ENCODE measurements at places on chromosomes 12 and 14.
A peak's percentile ranks its signal among the peaks of the same experiment; 100 is the strongest.

DNA sequence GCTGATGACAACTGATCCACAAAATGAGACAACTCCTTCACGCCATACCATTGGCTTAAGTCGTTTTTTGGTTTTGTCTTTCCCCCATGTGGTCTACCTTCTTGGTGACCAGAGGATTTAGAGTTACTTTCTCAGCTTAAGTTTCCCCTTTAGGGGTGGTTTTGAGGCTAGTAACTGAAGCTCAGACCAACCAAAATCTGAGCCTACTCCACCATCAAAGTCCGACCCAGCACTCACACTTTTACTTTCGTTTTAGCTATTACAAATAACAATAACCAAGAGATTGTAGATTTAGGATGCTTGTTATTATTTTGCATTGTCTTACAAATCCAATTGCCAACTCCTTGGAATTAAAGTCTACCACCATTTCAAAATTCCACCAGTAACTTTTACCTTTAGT lies 130.6 kb upstream of the MDM1 start:
- no peak for DNase-seq

DNA sequence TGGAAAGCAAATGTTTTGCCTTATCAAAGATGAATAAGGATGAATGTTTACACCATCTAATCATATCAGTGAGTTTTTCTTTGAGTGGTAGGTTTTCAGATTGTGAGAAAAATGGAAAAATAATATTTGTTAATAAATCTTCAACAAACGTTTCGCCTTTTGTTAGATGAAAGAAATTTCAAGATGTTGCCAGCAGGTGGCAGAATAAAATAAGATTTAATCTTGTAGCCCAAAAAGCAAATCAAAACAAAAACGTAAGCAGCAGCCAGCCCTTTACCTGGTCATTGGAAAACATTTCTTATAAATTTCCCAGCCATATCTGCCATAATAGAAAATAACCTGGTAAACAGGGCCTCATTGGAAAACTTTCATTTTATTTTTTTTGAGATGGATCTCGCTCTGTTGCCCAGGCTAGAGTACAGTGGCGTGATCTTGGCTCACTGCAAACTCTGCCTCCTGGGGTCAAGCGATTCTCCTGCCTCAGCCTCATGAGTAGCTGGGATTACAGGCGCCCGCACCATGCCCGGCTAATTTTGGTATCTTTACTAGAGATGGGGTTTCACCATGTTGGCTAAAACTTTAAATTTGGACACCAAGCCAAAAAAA lies 15.4 kb upstream of the TMEM120B start:
- DNase-seq = peak; percentile 38

DNA sequence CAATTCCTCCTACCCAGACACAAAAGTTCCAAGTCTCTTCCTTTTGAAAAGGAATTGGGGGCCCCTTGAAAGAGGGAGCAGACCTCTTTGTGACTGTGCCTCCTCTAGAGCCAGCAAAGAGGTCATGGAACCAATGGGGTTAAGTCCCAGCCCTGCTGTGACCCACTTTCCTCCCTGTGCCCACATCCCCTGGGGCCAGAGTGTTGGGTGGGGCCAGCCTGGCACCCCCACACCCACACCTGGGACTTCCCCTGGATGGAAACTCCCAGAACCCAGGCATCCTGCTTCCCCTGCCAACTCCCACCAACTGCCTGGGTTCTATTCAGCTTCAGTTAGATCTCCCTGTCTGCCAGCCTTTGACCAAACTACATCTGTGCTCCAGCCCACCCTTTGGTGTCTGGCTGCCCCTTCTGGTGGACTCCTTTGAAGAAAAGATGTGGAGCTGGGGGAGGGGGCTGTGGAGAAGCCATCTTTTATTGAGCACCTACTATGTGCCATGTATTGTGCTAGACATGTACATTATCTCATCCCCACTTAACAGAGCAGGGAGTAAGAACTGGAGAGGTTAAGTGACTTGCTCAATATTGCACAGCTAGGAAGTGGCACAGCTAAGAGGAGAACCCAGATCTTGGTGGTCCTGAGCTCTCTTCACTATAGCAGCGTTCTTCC lies 4.6 kb upstream of the RARG start:
- DNase-seq = peak; percentile 58

DNA sequence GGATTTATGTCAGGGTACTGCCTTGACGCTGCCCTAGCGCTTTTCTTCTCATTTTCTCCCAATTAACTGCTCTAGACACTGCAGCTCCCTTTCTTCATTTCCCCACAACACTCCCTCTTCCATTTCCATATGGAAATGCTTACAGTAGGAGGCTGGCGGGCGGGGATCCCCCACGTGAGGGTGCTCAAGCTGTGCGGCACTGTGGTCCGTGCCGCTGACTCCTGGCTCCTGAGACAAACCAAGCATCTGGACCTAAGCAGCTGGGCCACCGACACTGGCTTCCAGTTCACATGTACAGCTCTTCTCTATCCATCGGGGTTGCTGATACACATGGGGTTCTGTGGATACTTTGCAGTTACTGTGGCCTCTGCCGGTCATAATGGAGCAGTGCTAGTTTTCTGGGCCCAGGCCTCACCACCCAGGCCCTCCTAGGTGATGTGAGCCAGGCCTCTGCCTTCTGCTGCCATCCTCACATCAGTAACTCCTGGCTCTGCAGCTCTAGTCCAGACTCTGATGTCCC lies 20.2 kb downstream of the TCHP start:
- DNase-seq = no peak

DNA sequence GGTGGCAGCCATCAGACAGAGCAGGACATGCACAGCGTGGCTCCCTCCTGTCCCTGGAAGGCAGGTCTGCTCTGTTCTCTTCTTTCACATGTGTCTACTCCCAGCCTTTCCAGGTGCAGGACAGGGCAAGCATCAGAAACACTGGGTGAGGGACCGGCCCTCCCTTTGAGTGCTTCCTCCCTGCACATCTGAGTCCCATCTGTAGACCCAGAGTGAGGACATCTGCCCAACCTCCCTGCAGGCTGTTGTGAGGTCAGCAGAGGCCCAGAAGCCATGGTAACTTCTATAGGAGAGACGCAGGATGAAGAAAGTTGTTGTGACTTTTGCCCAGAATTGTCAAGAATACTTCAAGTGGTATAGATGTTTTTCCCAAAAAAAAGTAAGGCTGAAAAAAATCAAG lies 282.7 kb downstream of the CACNA1C start:
- DNase-seq = no peak

DNA sequence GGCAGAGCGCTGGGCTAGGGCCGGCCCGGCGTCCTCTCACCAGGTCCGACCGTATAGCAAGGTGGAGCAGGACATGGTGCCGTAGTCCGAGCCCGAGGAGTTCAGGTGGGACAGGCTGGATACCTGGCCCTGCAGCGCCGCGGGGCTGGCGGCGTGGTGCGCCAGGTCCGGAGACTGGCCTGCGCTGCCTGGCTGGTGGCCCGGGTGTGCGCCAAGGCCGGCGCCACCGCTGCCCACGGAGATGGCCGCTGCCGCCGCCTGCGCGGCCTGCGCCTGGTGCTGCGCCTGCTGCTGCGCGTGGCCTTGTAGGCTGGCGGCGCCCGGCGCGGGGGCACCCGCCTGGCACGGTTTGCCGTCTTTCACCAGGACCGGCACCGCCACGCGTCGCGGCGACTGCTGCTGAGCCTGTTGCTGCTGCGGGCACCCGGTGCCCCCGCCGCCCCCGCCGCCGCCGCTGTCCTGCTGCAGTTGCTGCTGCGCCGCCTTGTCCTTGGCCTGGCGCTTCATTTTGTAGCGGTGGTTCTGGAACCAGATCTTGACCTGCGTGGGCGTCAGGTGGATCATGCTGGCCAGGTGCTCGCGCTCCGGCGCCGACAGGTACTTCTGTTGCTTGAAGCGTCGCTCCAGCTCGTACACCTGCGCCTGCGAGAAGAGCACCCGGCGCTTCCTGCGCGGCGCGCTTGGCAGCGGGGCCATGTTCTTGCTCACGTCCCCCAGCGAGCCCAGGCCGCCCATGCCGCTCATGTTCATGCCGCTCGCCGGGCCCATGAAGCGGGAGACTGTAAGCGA lies 2.6 kb downstream of the NKX2-1 start:
- no peak for DNase-seq

- DNase-seq = no peak
Measured at GRCh38 chr12:59357811-59358210, 238.0 kb upstream of the SLC16A7 start.

DNA sequence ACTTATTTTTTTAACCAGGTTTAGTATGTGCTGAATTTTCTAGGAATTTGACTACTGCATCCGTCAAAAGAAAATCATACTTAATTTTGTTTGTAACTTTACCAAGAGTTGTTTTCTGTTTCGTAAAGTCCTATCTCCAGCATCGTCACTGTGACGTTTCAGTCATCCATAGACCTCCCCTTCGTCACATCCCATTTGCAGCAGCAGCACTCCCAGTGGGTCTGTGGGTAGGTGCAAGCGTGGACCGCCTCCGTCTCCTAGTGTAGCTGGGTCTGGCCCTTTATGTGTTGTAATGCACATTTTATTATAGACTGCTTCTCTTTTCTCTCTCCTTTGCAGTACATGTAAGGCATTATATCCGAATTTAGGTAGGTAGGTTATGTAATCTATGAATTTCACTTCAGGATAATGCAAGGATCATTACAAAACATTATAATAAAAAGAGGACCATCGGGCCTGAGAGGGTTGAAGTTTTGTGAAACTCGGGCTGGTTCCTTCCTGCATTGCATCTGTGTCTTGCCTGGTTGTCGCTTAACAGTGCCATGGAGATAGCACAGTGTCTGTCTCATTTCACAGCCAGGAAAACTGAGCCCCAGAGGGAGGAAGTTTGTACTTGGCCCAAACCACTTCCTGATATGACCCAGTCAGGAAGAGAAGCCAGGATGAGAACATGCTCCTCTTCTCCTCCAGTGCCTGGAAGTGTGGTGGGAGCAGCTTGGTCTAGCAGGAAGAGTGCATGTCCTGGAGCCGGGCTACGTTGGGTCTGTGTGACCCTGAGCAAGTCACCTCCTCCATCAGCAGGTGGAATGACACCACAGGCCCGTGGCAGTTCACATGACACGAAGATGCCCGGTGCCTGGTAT lies 41.3 kb downstream of the EVL start:
- DNase-seq = peak; percentile 61
